AG08396 (cell line): ENCODE measurements at places on chromosomes 7 and 10.

- DNase-seq = peak; percentile 2
These were observed 169.9 kb downstream of the RNF133 start for GRCh38 chr7:122528879-122529481.

DNA sequence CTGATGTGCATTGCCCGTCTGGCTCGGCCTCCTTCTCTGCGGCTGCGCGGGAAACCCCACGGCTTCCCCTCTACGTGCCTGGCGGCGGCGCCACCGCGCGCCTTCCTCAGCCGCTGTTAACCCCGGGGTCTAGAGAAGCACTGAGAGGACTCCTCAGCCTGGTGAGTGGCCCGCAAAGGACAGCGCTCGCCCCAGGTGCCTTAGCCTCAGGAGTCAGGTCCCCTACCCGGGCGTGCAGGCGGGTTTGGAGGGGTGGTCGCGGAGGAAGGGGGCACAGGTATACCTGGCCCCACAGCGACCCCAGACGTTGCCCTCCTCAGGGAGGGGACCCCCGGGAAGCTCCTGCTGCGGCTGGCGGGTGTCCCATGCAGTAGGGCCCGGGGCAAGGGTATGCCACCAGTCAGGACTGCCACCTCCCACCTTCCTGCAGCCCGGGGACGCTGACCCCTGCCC is 51.0 kb downstream of the ARL5B start:
- no peak for DNase-seq

DNA sequence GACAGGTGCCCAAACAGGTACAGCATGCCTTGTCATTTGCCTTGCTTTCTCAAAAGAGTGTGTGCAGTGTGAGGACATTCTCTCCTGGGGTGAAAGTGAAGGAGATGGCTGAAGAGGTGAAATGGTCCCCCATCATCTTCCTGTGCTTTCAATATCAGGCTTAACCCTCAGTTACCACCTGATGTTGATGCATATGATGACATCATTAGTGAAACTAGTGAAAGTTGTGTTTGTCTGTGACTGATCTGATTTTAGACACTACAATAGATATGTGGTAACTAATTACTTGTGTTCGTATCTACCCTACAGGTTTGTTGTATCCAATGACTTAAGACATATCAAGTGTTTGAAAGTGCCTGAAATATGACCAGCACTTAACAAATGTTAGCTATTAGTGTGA is 24.4 kb upstream of the LRRC18 start:
- no peak for DNase-seq

- no peak for DNase-seq
These were observed 15.4 kb upstream of the ARHGAP12 start for GRCh38 chr10:31944071-31944433.

- DNase-seq = no peak
These were observed 161.0 kb downstream of the ST7 start for GRCh38 chr7:117114272-117114671.

GRCh38 chr7:40899151-40899550 is 764.3 kb downstream of the SUGCT start:
- DNase-seq = no peak

DNA sequence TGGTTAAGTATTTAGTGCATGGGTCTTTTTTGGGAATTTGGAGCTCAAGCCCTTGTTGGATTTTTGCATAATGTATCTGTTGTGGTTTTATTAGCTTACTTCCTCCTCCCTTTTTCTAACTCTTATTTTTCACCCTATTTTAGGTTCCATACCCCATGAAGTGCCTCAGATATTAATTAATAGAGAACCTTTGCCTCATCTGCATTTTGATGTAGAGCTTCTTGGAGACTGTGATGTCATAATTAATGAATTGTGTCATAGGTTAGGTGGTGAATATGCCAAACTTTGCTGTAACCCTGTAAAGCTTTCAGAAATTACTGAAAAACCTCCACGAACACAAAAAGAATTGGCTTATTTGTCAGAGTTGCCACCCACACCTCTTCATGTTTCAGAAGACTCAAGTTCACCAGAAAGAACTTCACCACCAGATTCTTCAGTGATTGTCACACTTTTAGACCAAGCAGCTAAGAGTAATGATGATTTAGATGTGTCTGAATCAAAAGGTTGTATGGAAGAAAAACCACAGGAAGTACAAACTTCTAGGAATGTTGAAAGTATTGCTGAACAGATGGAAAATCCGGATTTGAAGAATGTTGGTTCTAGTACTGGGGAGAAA is 28.0 kb downstream of the SIRT1 start:
- DNase-seq = peak; percentile 5

GRCh38 chr7:30880941-30881340 is 30.7 kb upstream of the AQP1 start:
- no peak for DNase-seq

DNA sequence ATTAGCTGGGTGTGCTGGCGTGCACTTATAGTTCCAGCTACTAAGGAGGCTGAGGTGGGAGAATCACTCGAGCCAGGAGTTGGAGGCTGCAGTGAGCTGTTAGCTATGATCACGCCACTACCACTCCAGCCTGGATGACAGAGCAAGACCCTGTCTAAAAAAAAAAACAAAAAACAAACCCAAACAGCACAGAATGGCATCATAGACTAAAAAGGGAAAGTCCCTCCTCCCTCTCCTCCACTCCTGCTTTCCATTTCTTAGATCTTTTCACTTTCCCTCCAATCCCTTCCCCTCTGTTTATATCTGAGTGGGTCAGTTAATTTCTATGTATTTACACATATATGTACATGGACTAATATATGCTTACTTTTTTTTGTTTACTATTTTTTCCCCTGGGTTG is 10.4 kb upstream of the PIP4K2A start:
- DNase-seq = no peak

DNA sequence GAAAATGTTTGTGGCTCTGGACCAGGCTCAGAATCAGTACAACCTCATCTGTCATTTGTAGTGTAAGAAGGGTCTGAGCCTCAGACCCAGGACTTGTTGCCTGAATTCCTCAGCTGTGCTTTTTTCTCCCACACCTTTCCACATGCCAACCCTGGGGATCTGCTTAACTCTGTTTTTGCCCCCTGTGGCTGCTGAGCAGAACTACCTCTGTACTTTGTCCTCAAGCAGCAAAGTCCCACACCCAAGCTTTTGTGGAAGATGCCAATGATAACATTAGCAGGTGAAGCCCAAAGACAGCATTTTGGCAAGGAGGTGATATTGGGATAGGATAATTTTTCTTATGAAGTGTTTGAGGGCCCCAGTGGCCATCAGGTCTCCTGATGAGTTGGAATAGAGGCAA is 5.8 kb upstream of the CYP2C18 start:
- no peak for DNase-seq
